ENCODE measurements at places on chromosomes 3 and 15.

DNA sequence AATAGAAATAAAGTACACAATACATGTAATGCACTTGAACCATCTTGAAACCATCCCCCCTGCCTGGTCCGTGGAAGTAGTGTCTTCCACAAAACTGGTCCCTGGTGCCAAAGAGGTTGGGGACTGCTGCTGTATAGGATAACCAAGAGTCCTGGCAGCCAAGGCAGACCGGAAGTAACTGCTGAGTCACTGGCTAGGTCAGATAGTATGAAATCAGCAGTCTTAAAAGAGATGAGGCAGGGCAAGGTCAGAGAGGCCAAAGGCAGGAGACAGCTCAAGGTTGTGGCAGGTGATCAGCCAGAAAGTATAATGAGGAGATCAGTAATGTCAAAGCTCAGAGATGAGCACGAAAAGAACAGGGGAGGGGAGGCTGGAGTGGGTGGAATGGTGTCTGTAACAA lies 60.2 kb downstream of the MAP3K13 start:
- no peak for DNase-seq

- DNase-seq: no peak
These were observed 214.9 kb downstream of the IL20RB start for GRCh38 chr3:137172728-137173127.

DNA sequence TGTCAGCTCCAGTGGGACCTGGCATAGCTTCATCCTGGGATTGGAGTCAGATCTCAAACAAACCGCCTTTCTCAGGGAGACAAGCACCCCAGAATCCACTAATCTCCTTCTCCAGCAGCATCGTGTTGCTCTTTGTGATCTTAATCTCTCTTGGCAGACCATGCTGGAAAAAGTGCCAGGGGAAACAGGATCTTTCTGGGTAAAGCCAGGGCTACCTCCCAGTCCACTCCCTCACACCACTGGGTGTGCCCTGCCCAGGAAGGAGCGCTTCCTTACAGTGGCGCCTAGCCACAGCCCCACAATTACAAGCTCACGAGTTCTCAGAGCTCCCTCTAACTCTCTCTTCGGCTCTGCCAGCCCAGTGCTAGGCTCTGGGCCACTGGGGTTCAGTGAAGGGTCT lies 32.2 kb downstream of the RPLP1 start:
- DNase-seq: no peak

DNA sequence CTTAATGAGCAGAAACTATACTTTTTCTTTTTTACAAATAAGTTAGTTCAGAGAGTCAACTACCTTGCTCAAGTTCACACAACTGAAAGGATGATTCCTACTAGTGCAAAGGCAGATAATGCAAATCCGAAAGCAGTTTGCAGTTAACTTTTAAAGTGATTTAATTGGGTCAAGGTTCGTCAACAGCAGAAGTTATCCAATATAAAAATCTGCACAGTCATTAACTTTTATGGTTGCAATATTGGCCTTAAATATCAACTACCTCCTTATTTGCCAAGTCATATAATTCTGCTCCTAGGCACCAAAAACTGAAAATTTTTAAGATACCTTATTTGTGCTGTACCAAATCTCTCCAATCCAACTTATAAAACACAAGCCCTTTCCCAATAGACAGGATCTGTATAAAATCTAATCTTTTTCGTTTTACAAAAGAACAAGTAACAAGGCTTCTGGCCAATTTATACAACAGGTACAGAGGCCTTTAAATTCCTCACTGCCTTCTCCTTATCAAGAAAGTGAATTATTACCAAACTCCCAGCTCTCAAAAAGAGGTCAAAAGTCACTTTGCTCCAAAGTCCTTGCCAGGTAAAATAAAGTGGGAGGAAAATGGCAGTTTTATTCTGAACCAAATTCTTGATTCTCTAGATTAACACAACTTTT lies 416.6 kb upstream of the NECTIN3 start:
- DNase-seq: no peak

DNA sequence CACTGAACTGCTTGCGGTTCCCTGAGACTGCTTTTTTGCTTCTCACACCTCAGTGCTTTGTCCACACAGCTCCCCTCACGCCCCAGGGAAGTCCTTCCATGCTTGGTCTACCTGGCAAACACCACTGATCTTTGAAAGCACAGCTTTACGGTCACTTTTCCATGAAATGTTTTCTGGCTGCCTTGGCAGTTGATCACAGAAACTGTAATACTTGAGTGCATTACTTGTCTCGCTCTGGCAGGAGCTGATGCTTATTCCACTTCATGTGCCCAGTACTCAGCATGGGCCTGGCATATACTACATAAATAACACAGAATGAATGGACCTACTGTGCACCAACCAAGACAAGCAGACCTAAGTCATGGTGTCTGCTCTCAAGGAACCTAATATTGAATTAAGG lies 121.1 kb downstream of the MEX3B start:
- DNase-seq: no peak

DNA sequence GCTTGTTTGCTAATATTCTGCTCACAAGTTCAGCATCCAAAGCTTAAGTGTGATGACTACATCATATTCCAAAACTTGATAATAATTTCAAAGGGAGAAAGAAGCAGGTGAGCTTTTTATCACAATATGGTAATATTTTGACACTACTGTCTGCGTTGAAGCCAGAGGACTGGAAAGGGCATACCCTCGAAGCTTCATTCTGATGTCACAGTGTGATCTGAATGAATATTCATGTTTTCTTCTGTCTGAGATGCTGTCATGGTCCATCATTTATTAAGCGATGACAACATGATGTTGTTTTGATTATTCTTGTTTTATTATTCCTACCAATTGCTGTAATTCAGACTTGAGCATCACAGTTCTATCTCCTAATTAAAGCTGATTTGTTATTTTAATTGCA lies 625.4 kb downstream of the ZPLD1 start:
- no peak for DNase-seq

- no peak for DNase-seq
These were observed 179.6 kb downstream of the TBC1D2B start for GRCh38 chr15:77897896-77898406.

DNA sequence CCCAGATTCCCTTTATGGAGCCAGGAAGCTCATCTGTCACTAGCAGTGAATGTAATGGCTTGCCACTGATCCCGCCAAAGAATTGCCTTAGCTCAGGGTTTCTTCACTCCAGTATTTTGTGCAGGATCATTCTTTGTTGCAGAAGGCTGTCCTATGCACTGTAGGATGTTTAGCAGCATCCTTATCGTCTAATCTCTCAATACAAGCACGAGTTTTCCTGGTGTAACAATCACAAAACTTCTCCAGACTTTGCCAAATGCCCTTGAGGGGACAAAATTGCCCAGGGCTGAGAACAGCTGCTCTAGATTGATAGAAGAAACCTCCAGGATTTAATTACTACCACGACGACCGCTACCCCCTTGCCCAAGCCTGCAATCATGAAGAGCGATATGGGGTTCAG lies 6.8 kb upstream of the SHQ1 start:
- DNase-seq: no peak

DNA sequence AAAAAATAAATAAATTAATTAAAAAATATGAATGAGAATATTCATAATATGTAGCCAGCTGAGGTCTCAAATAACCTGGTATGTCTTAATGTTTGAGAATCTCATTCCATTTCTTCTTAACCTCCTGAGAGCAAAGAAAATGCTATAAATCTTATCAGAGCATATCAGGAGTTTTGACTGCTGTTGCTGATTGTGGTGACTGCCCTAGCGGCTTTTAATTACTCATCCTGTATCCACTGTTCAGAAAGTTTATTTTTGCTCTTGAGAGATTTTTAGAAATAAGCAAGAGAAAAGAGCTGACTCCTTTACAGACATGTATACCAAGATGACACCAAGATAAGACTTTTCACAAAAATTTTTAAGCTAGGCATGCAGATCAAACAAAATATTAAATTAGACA lies 454.8 kb upstream of the CBLB start:
- DNase-seq: no peak

GRCh38 chr3:51362476-51362875 lies 22.6 kb upstream of the MANF start:
- no peak for DNase-seq

- DNase-seq: no peak
These were observed 78.3 kb upstream of the C15orf39 start for GRCh38 chr15:75123395-75123794.

- DNase-seq: no peak
These were observed 74.1 kb upstream of the RNF7 start for GRCh38 chr3:141663993-141664392.

DNA sequence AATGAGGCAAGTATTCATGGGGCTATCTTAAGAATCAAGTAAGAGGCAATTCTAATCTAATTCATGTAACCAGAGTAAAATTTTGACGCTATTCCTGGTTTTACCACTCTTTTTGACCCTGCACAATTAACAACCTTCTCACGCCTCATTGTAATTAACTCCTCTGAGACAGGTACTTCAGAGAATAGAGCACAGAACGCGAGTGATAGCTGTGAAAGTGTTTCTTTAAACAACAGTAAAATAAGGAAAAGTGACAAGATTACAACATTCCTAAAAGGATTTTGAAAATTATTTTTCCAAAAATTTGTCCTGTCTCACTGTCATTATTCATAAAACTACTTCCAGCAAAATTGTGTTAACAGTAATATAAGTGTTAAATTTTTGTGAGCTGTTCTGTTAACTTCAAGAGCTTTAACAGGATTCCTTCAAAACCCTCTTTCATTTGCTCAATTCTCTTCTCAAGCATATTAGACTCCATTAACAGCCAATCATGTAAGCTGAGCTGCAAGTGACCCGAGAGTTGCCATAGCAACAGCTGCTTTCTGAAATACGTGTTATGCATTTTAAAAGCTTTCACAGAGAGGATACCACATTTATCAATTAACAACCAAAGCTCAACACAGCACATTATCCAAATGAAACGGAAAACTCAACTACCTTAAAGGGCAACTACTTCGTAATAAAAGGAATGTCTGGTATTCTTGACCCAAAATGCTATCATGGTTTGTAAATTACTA lies 93.1 kb downstream of the STAG1 start:
- no peak for DNase-seq

DNA sequence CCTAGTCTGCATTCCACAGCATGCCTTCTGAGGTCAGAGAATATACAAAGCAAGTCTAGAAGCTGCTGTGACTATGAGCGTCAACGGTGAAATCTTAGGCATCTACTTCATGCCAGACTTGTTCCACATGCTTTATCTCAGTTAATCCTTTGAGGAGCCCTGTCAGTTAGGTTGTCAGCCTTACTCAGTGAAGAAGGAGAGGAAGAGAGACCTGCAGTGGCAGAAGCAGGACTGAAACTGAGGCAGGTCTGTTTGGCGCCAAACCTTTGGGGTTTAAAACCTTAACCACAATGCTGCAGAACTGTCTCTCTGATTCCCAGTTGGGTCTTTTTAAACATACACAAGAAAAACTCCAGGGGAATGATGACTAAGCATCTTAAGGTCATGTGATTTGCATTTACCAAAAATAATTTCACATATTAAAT lies 139.0 kb upstream of the LIPC start:
- no peak for DNase-seq

DNA sequence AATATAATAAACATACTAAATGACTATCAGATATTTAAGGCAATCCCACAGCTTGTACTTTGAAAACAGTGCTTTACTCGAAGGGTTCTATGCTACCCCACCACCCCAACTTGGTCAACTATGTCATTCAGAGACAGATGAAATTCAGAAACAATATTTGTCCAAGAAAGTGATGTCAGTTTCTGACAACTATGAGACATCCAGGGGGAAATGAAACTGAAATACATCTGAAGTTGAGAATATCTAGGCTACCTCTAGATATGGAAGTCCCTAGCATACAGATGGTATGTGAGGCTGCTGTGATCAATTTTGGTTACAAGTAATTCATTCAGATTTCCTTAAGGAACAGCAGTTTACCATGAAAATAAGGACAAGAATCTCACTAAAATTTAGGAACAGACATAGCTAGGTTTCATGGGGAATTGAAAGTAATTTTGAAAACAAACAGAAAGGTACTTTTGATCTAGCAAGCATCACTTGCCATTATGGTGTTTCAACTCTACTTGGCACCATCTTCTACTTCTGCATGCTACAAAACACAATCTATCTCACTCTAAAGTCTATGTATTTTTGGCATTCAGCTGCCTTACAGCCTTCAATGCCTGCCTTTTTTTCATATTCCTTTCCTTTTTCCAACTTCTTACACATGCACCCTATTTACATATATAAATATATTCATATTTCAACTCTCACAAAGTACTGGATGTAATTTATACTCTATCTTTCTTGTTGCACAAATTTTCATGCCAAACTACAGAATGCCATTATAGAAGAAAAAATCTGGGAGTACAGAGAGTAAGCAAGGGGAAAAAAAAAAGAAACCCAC lies 21.7 kb downstream of the ATG3 start:
- no peak for DNase-seq

- no peak for DNase-seq
These were observed 42.3 kb downstream of the RAB8B start for GRCh38 chr15:63231706-63232105.

DNA sequence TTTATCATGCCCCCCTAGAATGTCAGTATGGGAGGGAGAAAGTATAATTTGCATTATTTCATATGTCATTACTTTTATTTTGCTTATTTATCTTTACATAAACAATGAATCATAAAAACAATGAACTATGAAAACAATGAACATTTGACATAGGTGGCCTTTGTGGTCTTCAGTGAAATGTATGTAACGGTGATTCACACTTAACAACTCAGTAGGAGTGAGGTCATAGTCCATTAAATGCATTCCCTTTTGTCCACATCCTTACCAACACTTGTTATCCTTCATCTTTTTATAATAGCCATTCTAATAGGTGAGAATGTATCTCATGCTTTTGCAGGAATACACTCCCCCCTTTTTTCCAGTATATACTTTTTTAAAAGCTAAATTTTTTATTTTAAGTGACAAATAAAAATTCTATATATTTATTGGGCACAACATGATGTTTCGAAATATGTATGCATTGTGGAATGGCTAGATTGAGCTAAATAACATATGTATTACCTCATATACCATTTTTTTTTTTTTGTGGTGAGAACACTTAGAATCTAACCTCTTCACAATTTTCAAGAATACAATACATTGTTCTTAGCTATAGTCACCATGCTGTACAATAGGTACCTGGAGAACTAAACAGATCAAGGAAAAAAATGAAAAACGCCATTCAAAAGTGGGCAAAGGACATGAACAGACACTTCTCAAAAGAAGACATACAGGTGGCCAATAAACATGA lies 189.5 kb downstream of the WDR72 start:
- no peak for DNase-seq

DNA sequence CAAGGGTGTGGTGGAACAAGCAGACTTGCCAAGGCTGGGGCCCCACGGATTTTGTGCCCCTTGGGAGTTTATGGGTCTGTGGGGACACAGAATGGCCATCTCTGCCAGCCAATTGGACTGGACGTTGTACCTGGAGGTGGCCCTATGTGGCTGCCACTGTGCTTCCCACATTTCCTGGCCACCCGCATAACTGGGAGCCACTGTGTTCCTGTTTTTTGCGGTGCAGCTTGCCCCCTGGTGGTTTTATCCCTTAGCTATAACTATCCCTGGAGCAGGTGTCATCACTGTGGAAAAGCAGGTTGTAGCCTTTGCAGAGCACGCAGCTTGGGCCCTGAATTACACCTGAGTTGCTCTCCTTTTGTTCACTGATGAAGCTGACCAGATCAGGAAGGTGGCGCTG lies 306.3 kb downstream of the ZPLD1 start:
- no peak for DNase-seq

All from left forelimb (tissue), 1 donor.